ENCODE measurements at places on chromosomes 2 and 18. TPM values are rescaled to one million over a fixed set of nuclear protein-coding genes. Genes with fewer than 3 reads are reported as not detected.

Gene TANC1
- total RNA-seq = 0.15 TPM

Gene RAB27B
- 0.19 TPM for total RNA-seq

Gene GFPT1
- 39.0 TPM for total RNA-seq

Gene CTLA4
- 63.7 TPM for total RNA-seq

Gene RGPD4
- 0.67 TPM for total RNA-seq

Gene DSG2
- total RNA-seq = 0.23 TPM

Gene SPEG
- 0.78 TPM for total RNA-seq

Gene YIPF4
- total RNA-seq = 39.1 TPM

Gene TUBA3E
- not detected for total RNA-seq

Gene PHOSPHO2
- 5.4 TPM for total RNA-seq

Gene SLC38A11
- not detected for total RNA-seq

Gene TCF23
- total RNA-seq = not detected

Gene SERPINB3
- not detected for total RNA-seq

Gene REG3A
- not detected for total RNA-seq

Gene SPP2
- not detected for total RNA-seq

Gene CHRND
- not detected for total RNA-seq

Gene CFAP221
- not detected for total RNA-seq

Gene ADD2
- total RNA-seq = 2.0 TPM

Gene CNDP1
- not detected for total RNA-seq

Gene HOXD9
- not detected for total RNA-seq

Gene ANKRD53
- total RNA-seq = not detected

Gene NRBP1
- total RNA-seq = 65.0 TPM

Gene LCT
- total RNA-seq = 0.25 TPM

Gene KCNK3
- total RNA-seq = not detected

Gene RFX8
- total RNA-seq = 0.11 TPM

Gene KCNS3
- not detected for total RNA-seq

Gene PLEK
- total RNA-seq = 20.0 TPM

Gene UGT1A3
- not detected for total RNA-seq

Gene GALNT13
- total RNA-seq = not detected

Gene MFSD2B
- total RNA-seq = not detected

Gene GREB1L
- not detected for total RNA-seq

Gene CTNNA2
- total RNA-seq = not detected

Gene ABHD1
- total RNA-seq = 0.40 TPM

Gene SATB2
- total RNA-seq = 0.21 TPM

Gene NMUR1
- total RNA-seq = 0.15 TPM

Gene MROH2A
- not detected for total RNA-seq

Gene EFR3B
- 0.25 TPM for total RNA-seq

Gene PARD6G
- total RNA-seq = 0.72 TPM

Gene PLGLB2
- total RNA-seq = not detected

Gene CDKL4
- 0.27 TPM for total RNA-seq

Gene INPP5D
- 46.5 TPM for total RNA-seq

Gene CCBE1
- not detected for total RNA-seq

Gene ANKRD44
- 119 TPM for total RNA-seq

Gene VWA3B
- total RNA-seq = not detected
